ENCODE measurements at places on chromosomes 4 and X.

- no peak for DNase-seq
Observed at GRCh38 chrX:70398899-70399298, 24.2 kb upstream of the GDPD2 start.

- no peak for DNase-seq
Observed at GRCh38 chr4:147840838-147841738, 109.2 kb downstream of the ARHGAP10 start.

- DNase-seq = no peak
Observed at GRCh38 chr4:23837371-23837770, 52.5 kb downstream of the PPARGC1A start.

DNA sequence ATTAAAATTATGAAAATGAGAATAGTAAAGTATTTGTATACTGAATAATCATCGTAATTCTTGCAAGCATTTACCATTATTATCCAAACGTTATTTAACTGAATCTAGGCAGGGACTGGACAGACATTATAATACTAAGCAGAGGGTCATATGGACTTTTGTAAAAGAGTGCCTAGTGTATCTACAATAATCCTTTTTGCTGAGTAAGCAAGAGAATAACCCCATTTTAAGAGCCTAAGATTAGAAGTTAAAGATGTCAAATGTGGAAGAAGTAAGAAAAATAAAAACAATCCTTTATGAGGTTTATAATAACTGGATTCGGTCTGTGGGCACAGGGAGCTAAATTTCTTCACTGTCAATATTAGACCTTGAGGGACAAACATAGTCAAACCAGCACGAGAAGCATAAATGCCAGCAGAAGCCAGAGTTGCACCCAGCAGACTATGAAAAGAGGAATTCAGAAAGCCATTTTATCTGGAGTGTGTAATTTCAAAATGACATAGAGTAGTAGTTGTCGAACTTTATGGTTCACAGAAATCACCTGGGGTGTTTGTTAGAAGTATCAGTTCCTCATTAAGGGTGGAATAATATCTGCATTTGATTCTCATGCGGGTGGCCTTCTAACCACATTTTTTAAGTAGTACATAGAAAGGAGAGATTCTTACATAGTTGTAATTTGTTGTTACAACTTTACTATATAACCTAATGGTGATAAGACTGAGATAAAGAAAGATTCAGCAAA is 39.7 kb upstream of the DCLK2 start:
- DNase-seq = no peak

GRCh38 chrX:39975101-39975925 is 122.4 kb downstream of the BCOR start:
- DNase-seq = no peak

DNA sequence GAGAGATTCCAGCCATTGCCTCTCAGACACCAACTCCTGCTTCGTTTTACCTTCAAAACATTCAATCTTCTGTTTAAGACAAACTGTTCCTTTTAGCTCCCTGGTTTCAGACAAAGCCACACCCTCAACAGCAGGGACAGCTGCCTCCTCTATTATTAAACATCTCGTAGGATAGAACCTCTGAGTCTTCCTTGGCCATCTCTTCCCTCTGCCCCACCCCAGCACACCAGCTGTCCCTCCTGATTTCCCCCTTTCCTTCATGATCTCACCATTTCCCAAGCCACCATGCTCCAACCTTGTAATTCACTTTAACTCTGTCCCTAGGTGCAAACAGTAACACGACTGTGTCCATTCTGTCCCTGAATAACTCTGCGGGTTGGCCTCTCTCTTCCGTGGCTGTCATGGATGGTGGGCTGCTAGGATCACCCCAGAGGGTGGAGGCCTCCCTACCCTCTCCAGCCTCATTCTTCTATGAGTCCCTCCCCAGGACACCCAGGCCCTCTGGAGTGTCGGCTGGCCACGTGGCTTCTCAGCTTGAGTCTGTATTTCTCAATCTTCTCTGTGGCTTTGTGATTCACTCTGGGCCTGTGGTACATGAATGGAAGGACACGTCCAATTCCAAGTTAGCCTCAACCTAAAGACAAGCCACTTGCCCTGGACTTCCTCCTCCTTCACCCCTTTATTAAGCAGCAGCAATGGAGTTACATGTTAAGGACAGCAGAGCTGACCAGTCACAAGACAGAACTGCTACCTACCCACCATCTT is 349.9 kb downstream of the FBXW7 start:
- no peak for DNase-seq

DNA sequence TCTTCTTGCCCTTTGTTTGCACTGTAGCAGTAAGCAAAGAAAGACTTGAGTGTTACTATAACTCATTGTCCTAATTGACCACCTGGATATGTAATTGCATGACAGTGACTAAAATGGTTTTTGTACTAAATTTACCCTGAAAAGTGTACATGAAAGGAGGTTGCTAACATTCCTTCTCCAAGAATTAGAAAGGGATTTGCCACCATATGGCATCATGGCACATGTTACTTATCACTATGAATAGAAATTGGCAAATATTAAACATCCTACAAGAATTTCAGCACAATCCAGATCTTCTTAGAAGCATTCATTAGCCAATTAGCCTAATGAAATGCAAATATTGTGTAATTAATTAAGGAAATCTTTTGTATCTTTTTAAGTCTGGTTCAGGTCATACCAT is 834.2 kb downstream of the STPG2 start:
- no peak for DNase-seq

DNA sequence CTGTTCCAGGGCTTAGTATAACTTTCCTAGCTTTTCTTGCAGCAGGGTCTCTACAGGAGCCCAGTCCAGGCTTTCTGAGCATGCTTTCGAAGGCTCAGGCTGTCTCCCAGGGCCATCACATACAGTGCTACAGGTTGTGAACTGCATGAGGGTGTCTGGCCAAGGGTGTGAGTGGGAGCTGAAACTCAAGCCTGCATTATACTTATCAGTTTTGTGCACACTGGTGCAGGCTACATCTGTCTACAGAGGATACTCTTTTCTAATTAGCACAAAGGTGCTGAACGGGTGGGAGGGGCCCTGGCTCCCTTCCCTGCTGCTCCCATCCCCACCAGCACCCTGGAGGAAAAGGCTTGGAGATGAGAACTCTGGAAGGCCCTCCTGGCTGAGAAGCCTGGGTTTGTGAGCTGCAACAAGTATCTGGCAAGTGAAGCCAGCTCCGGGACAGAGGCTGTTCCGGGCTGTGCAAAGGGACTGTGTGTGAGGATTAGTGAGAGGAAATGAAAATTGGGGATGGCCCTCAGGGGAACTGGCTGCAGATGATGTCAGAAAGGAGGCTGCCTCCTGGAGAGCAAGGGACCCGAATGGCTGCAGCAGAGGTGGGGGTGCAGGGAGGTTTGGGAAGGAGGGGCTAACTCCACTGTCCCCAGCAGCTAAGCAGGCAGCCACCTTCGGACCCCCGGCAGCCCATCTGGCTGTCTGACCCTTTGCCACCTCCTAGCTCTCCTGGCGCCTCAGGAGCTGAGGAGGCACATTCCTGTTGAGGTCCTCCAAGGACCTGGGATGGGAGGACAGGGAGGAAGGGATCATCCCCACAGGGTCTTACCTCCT is 68.5 kb downstream of the EFNB1 start:
- DNase-seq = no peak

DNA sequence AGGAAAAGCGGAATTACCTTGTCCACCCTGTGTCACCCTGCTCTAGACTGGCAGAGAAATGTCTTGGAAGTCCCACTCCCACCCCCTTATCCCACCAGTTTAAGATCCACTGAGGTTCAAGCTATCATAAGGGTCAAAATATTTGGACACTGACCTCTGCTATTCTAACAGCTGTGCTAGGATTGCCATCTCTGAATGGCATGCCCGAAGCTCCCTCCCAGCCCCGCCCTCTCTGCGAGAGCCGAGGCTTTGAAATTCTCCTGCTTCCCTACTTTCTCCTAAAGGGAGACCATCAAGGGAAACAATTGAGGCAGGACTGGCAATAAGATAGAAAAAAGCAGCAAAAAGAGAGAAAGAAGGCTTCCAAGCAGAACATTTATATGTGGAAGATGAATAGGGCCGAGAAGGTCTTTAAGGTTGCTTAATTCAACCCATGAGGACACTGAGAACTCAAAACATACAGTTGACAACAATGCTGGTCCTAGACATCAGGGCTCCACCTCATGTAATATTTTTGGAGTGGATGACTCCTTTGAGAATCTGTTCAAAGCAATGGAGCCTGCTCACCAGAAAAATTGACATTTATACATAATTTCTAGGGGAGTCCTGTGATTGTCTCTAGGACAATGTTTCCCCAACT is 338.7 kb upstream of the F9 start:
- no peak for DNase-seq

Measured in heart right ventricle (tissue), 16 donors.